ENCODE measurements at places on chromosomes 3 and 15. TPM values are rescaled to one million over a fixed set of nuclear protein-coding genes. Genes with fewer than 3 reads are reported as not detected.

Gene SEMA3G
- total RNA-seq = 0.07 TPM

Gene SKIL
- 26.7 TPM for total RNA-seq

Gene GNAT1
- not detected for total RNA-seq

Gene SLC24A5
- not detected for total RNA-seq

All from A549 treated with RU486 at 1 μM for 4 hours (cell line).